ENCODE measurements at places on chromosomes 3 and 15.

DNA sequence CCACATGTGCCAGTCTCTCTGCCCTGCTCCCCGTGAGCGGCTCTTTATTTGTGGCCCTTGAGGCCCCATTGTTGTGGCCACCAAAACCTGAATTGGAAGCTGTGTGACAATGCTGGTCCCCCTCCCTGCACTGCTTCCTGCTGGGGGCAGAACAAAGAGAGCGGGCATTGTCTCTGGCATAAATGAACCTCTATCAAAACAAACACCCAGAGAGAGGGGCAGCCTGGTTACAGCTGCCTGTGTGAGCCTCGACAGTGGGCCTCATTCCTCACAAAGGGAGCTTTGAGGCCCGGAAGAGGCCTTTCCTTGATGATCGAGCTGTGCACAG lies 152.9 kb downstream of the IGF1R start:
- no peak for DNase-seq

DNA sequence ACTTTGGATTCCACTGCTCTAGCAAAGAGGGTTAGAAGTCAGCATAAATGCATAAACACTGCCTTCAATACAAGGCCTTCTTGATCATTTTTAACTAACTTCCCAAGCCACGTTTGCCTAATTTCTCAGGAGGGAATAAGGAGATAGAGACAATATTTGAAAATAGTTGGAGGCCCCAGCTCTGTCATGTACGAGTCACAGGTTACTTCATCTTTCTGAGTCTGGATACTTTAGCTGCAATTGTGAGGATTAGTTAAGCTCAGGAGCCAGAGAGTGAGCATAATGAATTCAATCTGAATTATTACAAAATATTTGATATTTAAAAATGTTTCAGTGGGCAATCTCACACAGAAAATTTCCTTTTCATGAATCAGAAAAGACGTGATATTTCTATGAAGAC lies 298.9 kb downstream of the SHOX2 start:
- no peak for DNase-seq

DNA sequence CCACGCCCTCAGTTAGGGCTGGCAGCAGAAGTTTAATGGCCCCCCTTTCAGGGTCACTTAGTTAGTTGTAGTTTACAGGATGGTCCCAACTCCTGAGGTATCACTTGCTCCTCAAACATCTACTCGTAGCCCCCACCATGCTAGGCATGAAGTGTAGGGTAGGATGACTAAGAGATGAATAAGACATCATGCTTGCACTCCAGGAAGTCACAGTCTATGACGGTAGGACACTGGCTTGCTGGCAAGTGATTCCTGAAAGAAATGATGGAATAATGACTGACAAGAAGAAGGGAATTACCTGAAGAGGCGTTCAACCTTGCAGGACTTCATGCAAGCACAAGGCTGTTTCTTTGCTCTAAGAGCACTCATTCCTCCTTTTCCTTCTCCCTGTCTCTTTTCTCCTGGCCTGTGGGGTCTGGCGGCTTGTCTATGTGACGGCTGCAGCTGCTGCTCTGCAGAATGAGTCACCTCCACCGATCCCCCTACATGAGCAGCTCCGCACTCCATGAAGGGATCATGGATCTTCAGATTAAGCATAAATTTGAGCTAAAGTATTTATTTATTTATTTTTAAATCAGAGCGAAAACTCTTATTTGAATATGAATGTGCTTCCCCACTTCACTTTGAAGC lies 82.9 kb upstream of the BOC start:
- DNase-seq = no peak

GRCh38 chr15:89128320-89129122 lies 40.3 kb downstream of the ABHD2 start:
- no peak for DNase-seq

- no peak for DNase-seq
Measured at GRCh38 chr3:128318275-128318941, 148.3 kb downstream of the DNAJB8 start.

GRCh38 chr15:39767921-39768320 lies 14.7 kb downstream of the FSIP1 start:
- DNase-seq = no peak

DNA sequence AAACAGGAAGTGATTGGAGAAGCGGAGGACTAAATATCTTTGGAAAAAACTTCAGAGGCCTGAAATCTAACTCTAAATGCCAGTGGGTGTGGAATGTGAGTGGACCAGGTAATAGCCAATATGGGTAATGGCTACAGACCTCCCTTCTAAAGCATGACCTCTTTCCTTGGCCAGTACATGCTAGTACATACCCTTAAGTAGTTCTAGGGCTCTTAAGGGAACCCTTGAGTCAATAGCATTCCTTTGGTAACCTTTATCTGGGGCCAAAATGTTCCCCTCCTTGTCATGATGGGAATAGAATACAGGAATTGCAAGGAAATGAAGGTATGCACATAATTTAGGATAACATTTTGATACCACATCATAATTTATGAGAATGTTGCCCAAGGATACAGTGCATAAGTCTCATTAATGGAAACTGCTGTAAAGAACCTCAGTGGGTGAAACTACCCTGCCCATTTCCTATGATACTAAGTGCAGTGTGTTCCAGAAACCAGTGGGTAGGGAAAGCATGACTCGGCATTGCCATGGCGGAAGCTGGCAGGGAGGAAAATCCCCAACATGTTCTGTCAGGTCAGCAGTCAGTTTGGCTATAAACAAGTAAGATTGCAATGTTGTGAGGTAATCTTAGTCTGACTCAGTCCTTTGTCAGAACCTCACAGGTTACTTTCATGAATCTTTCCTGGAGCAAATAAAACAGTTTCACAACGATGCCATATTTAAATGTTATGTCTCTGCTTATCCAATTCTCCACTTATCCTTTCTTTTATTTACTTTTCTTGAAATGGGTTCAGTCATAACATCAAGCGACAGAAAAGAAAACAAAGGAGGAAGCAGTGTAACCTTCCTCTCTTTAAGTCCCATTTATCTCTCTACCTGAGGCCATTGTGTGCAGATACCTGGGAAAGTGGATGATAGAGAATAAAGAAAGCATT lies 23.5 kb upstream of the RAP2B start:
- DNase-seq = no peak

GRCh38 chr15:25717457-25718168 lies 145.5 kb downstream of the ATP10A start:
- no peak for DNase-seq

DNA sequence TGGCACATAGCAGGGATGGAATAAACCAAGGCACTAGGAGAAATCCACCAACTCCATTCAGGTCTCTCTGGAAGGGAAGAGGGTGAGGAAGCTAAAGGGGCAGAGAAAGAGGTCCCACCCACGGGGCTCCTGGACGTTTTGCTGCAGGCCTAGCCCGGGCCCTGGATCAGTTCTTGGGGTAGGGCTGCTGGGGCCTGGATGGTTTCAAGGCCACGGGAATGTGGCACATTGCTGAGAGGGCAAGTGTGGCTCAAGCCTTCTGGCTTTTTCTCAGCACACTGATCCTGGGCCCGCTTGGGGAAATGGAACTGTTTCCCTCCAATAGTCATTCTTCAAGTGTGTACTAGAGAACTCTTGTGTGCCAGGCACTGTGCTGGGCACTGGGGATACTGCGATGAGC lies 24.0 kb downstream of the EPHB3 start:
- no peak for DNase-seq

DNA sequence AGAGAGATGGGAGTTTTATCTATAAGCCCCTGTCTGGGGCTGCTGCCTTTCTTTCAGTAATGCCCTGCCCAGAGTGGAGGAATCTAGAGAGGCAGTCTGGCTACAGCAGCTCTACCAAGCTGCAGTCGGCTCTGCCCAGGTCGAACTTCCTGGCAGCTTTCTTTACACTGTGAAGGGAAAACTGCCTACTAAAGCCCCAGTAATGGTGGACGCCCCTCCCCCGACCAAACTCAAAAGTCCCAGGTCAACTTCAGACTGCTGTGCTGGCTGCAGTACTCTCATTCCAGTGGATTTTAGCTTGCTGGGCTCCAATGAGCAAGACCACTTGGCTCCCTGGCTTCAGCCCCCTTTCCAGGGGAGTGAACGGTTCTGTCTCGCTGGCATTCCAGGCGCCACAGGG lies 65.9 kb upstream of the RARB start:
- DNase-seq = no peak

Measured in activated CD4-positive, alpha-beta T cell treated with anti-CD3 and anti-CD28 coated beads for 1 hour (primary cell).